COR-L47 (cell line): ENCODE measurements at places on chromosomes 4 and X.

- DNase-seq, result no peak
Observed at GRCh38 chr4:149292425-149293007, 523.1 kb downstream of the IQCM start.

DNA sequence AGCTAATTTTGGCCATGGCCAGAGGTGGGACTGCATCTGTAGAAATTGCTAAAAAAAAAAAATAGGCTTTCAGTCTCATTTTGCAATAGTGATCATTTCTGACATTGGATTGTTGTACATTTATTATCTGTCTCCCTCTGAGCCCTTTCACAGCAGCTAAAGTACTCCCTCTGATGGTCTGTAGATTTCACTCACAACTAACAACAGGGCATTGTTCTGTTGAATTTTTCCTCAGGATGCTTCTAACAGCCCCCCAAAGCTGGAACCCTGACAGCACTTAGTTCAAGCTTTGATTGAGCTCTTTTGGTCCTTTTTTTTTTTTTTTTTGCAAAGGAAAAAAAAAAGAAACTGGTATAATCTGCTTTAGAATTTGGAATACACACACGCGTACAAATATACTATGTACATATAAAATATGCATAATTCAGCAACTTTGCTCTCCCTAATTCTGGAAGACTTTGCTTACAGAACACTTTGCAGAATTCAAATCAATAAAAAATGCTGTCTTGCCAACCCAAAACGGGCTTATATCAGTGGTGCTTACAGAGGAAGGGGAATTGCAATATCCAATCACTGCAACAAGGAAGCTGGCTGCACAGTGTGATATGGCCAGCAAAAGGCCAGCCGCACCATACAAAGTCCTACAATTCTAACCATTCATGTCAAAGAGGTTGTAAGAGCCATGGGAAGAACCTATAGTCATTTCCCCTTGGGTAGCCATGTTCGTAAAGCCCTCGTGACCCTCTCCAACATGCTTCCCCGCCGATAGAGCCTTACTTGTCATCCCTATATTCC, 406.4 kb downstream of the SMARCA1 start:
- no peak for DNase-seq

DNA sequence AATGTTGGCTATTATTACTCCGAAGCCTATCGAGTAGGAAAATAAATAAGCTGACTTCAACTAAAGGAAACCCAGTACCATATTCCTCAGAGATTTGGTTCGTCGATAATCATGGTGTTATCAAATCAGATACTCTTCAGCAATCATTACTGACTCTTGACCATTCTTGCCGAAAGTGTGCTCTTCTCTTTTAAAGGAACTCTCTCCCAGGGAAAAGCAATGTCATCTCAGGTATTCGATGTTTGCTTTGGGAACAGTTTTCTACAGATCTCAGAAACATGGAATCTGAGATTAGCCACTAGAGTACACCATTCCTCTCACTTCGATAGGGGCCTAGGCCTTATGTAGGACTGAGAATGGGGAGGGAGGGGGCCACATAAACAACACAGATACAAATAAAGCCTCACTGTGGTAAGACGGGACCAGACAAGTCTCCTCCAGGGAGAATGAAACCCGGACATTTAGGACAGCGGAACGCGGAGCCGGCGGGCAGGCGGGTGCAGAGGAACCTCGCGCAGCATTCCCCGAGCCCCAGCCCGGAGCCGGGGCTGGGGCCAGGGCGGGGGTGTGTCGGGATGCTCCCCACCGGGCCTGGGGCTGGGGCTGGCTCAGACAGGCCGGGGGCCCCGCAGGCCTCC, 581 bp downstream of the DNAJB14 start:
- DNase-seq, result peak; percentile 9

- DNase-seq, result no peak
Observed at GRCh38 chrX:20224814-20225487, 41.8 kb downstream of the RPS6KA3 start.

DNA sequence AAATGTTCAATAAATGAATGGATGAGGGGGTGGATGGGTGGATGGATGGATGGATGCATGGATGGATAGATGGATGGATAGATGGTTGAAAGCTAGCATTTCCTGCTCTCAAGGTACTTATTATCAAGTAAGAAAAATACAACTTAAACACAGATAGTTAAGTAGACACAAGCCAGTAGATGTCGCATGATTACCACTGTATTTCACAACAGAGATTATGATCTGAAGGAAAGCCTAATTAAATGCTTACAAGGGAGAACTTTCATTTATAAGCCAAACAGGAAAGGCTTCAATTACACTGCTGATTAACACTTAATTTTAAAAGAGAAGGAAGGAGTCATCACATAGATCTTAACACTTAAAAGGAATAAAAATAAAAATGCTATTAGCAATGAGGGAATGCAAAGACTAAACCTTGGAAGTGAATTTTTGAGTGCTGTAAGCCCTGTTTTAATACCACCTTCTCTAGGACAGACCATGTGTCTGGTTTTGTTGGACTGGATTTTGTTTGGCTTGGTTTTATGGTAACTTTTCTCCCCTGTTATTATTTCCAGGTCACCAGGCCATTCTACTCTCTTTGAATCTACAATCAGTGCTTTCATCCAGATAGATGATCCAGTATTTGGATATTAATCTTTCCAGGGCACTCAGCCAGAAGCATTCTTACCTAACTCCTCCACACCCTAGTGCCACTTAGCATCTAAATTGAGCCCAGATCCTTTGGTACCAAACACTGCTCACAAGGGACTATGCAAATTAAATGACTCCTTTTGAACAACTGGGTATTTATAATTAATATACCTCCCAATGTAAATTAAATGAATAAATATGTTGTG, 75.5 kb upstream of the SLC39A8 start:
- DNase-seq, result no peak

DNA sequence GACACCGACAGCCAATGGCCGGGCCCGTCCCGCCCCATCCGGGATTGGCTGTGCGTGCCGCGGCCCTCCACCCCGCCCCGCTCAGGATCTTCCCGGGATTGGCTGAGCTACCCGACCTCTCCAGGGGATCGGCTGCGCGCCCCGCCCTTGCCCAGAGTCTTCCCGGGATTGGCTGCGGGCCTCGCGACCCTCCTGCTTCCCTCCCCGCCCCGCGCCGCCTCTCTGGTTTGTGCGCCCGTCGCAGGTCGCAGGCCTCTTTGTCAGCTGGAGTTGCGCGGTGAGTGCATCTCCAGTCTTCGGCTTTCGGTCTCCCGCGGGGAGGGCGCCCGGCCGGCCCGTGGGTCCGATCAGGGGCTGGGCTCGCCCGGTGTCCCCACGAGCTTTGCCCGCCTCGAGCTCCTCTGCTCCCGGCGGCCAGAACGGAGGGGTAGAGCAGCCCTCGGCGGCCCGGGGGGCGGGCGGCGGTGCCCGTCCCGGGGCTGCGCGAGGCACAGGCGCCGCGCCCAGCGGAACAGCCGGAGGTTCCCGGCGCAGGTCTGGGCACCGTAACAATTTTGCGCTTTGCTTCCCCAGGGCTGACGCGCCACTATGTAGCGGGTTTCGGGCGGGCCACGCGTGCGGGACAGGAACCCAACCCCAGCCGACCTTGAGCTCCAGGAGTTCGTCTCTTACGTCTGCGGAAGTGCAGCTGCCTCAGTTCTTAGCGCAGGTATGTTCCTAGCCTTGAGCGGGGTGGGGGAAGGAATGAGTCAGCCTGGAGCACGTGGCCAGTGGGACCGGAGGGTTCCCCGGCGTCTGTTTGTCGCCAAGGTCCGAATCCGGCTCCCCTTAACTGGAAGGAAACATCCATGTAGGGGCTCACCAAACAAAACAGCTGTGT, 38.7 kb downstream of the ERVMER34-1 start:
- DNase-seq, result peak; percentile 95

- DNase-seq, result no peak
Observed at GRCh38 chr4:72136429-72136828, 104.6 kb downstream of the NPFFR2 start.

DNA sequence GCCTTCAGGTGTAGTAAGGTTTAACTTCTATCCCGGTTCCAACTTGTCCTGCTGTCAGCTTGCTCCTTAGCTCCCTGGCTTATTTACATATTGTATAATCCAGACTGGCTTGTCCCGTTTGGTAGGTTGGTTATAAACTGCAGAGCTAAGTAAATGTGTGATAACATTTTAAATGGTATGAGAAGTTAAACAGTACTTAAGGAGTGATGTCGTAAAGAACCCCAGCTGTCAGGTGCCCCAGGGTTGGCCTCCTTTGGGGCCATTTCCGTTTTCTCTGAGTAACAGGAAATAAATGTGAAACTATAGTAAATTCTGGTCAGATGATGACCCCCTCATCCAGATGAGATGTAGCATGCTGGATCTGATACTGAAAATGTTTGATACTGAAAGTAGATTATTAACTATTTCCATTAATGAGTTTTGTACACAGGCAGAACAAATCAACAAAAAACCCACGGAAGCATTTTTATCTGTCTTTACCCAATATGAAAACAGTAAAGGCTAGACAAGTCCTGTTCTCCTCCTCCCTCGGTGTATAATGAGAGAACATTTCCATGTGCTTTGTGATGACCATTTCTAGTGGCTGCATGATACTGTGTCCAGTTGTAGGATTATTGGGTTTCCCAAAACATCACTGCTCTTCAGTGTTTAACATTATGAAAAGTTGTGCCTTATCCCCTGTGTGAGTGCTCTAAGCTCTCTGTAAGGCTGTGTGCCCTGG, 22.4 kb downstream of the GAB1 start:
- DNase-seq, result no peak

- DNase-seq, result no peak
Observed at GRCh38 chrX:134512566-134512965, 52.6 kb downstream of the HPRT1 start.

GRCh38 chrX:13990126-13990800, 39.4 kb downstream of the GEMIN8 start:
- no peak for DNase-seq

- DNase-seq, result no peak
Observed at GRCh38 chrX:37361596-37361995, 12.4 kb downstream of the PRRG1 start.

DNA sequence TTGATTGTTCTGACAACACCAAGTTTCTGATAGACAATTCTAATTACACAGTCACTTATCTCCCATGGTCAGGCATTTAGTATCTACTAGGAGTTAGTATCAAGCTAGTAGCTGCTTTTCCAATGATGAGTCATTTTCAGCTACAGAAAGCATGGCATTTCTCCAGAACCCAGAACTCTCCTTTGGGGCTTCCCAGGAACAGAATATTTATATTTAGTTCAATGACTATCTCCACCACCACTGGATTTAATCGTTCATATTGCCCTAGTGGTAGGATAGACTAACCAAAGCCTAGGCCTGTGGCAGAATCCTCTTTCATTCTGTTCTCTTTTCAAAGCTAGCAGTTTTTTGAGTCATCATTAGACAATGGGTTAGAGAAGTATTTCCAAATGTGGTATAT, 569.4 kb downstream of the GABRG1 start:
- DNase-seq, result no peak

- DNase-seq, result peak; percentile 26
Observed at GRCh38 chr4:112514647-112515197, 1.3 kb downstream of the NEUROG2 start.

DNA sequence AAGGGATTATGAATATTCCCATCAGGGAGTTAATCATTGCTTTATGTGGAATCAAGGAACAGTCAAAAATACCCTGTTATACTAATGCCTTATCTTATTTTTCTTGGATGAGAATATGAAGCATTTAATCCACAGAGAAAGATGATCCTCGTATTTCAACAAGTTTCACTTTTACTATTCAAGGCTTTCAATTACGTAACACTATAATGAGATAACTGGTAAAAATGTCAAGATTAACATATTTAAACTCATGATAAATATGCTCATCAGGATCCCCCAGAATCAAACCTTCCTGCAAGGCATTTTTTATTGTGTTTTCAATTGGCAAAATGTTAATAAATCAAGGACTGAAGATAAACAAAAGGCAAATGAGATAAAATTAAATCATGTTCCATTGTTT, 5.1 kb downstream of the ZXDA start:
- no peak for DNase-seq

GRCh38 chrX:19698122-19698521, 182.8 kb upstream of the MAP3K15 start:
- no peak for DNase-seq

DNA sequence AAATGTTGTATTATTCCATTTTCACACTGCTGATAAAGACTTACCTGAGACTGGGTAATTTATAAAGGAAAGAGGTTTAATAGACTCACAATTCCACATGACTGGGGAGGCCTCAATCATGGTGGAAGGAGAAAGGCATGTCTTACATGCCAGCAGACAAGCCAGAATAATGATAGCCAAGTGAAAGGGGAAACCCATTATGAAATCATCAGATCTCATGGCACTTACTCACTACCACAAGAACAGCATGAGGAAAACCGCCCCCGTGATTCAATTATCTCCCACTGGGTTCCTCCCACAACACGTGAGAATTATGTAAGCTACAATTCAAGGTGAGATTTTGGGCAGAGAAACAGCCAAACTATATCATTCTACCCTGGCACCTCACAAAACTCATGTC, 2535.1 kb downstream of the ARAP2 start:
- DNase-seq, result no peak

GRCh38 chr4:169664615-169665014, 44.2 kb downstream of the CLCN3 start:
- DNase-seq, result peak; percentile 14

- no peak for DNase-seq
Observed at GRCh38 chr4:138567696-138568095, 325.5 kb upstream of the SLC7A11 start.

- DNase-seq, result no peak
Observed at GRCh38 chr4:156969101-156969500, 2.5 kb downstream of the PDGFC start.

- no peak for DNase-seq
Observed at GRCh38 chr4:67721770-67722597, 21.0 kb upstream of the UBA6 start.

GRCh38 chrX:20739038-20739745, 472.5 kb upstream of the RPS6KA3 start:
- no peak for DNase-seq

DNA sequence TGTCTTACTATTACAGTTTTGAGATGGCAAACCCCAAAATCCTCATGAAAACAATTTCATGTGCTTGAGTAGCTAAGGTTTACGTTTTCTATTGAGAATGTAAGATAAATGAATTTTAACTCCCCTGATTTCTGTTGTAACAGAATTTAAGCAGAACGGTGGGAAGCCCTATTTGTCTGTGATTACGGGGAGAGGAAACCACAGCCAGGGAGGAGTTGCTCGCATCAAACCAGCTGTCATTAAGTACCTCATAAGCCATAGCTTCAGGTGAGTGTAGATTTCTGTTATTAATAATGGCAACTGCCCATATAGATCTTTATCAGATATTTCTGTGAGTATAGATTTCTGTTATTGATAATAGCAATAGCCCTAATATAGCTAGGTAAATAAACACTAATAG, 44.2 kb upstream of the RHOH start:
- DNase-seq, result no peak
